Left forelimb (tissue), 1 donor: ENCODE measurements at places on chromosomes 6 and 20.

DNA sequence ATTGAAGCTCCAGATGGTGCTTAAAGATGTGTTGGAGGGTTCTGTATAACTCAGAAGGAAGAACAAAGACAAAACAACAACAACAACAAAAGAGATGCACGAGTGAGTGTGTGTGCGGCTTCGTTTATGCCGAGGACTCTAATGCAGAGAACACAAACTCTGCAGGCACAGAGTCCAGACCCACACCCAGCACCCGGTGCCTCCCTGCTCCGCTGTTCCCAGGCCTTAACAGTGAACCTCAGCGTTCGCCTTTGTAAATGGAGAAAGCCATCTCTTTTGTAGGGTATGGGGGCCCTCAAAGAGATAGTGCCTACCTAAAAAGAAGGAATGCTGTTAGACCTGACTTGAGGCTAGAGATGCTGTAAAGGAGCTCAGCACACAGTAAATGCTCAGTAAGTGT, 243.3 kb downstream of the ERMARD start:
- peak; percentile 53 for DNase-seq

GRCh38 chr6:170504479-170504878, 48.6 kb downstream of the PSMB1 start:
- DNase-seq, result no peak

- DNase-seq, result no peak
These were observed 244.8 kb downstream of the FARS2 start for GRCh38 chr6:5506149-5506548.

DNA sequence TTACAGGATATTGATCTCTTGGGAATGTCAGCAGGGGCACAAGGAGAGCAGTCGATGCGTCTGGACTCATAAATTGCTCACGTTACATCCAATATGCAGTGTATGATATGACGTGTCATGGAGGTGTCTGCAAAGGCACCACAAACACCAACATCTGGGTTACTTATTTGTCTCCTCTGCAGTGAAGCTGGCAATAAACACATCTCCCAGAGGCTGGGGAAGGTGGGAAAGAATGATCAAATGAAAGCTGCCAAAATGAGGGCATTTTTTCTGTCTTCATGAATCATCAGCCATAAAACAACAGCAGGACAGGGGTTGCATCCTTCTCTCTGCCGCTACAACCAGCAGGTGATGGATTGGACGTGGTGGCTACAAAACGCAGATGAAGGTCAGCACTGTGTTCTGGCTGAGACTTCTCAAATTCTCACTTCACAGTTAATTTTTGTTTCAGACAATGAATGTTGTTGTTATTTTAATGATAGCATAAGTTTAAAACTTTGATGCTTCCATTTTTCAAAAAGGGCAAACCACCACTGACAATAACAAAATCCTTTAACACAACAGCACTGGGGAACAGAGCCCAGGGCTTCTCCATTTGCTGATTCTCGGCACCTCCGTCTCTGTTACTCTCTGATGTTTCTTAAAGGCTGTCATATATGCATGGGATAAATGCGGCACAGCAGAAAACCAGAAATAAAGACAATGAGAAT, 47.5 kb downstream of the ERMARD start:
- DNase-seq, result no peak

DNA sequence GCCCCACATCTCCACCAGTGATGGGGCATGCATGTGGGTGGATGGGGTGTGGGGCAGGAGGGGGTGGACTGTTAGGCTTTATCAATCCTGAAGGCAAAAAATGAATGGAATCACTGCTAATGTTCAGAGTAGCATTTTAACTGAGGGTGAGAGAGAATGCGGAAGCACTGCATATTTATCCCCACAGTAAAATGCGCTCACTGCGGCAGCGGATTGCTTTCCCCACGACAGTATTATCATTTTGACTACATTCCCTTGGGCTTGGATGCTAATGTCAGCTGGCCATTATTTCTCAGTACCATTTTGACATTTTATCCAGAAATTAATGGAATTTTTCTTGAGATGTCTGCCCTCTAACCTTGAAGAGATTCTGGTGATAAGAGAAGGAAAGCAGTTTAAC, 13.4 kb downstream of the ALDH8A1 start:
- no peak for DNase-seq

GRCh38 chr20:44887466-44887865, 2.0 kb downstream of the YWHAB start:
- DNase-seq, result no peak

GRCh38 chr6:85273870-85274269, 176.0 kb upstream of the NT5E start:
- DNase-seq, result no peak

DNA sequence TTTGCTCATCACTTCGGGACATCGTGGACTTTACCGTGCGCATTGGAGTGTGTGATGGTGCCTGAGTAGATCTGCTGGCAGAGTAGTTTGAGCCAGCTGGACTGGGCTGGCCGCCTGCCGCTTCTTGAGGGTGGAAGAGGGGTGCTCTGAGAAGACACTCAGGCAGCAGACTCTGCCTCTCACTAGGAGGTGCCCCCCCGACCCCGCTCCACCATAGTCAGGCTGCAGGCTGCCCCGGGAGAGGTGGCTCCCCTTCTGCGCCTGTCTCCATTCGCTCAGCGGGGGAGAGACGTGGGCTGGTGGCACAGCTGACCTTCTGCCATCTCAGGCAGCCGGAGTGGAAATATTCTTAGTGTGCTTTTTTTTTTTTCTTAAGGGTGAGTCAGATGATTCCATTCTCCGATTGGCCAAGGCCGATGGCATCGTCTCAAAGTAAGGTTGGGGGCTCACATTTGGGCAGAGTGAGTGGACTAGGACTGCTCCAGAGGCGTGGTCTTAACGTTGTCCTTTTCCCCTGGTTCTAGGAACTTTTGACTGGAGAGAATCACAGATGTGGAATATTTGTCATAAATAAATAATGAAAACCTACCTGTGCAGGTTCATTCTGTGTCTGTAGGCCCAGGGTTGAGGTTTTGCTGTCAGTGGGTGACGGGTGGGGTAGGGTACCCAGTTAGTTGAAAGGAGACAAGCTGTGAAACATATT, 1.2 kb downstream of the RPS21 start:
- DNase-seq, result no peak

GRCh38 chr6:127854009-127854408, 46.8 kb downstream of the THEMIS start:
- no peak for DNase-seq

- no peak for DNase-seq
These were observed 11.0 kb downstream of the C6orf118 start for GRCh38 chr6:165298402-165298801.

DNA sequence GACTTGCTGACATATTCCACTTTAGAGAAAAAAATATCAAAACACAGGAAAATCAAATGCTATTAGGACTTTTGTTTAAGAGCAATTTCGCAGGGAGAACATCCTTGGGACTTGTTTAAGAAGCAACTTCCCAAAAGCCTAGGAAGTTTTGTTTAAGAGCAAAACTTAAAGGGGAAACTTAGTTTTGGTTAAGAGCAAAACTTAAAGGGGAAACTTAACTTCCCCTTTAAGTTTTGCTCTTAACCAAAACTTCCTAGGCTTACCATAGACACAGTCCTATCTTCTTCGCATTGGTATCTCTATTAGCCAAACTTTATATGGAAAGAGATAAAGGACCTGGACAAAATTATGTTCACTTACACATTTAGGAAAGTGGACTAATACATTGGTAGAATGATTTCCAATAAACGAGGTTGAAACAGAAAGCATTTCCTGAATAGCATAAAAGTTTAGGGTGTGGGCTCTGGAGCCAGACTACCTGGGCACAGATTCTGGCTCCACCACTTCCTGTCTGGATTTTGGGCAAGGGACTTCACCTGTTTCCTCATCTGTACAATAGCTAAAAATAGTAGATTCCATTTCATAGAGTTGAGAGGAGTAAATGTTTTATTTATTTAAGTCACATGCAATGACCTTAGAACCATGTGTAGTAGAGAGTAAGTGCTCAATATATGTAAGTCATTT, 15.7 kb downstream of the PAQR8 start:
- no peak for DNase-seq

- no peak for DNase-seq
These were observed 142.4 kb downstream of the LRFN2 start for GRCh38 chr6:40444811-40445210.

GRCh38 chr6:106724848-106725247, 95.5 kb downstream of the QRSL1 start:
- no peak for DNase-seq

DNA sequence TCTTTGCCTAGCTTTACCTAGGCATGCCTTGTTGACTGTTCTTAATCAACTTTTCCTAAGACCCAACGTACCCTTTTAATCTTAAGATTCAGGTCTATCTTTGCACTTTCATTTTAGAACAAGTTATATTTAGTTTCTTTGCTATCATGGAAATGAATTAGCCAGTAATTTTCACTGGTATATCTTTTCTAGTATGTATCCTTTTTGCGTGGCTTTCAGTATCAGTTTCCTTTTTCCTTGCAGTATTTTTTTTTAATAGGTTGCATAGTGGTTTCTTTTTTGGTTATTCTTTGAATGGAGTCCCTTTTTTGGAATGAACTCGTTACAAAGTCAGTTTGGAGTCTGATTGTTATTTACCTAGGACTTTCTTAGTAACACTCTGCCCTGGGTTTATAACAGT, 7.3 kb downstream of the ANKEF1 start:
- no peak for DNase-seq
